HAP-1 (cell line): ENCODE measurements at places on chromosomes 16 and 17.

- DNase-seq, result no peak
Observed at GRCh38 chr17:13154398-13154797, 136.6 kb upstream of the ELAC2 start.

DNA sequence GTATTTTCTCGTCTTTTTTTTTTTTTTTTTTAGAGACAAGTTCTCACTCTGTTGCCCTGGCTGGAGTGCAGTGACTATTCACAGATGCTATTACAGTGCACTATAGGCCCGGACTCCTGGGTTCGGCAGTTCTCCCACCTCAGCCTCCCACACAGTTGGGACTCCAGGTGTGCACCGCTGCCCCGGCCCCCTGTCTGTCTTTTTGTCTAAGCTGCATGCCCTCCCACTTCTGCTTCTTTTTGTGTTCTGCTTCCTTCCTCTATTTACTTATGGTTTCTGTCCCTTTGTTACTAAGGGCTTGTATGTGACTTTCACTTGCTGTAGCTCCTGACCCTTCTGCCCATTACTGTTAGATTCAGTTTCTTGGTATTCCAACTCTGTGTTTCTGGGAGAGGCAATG, 20.5 kb downstream of the SLC7A6 start:
- no peak for DNase-seq

DNA sequence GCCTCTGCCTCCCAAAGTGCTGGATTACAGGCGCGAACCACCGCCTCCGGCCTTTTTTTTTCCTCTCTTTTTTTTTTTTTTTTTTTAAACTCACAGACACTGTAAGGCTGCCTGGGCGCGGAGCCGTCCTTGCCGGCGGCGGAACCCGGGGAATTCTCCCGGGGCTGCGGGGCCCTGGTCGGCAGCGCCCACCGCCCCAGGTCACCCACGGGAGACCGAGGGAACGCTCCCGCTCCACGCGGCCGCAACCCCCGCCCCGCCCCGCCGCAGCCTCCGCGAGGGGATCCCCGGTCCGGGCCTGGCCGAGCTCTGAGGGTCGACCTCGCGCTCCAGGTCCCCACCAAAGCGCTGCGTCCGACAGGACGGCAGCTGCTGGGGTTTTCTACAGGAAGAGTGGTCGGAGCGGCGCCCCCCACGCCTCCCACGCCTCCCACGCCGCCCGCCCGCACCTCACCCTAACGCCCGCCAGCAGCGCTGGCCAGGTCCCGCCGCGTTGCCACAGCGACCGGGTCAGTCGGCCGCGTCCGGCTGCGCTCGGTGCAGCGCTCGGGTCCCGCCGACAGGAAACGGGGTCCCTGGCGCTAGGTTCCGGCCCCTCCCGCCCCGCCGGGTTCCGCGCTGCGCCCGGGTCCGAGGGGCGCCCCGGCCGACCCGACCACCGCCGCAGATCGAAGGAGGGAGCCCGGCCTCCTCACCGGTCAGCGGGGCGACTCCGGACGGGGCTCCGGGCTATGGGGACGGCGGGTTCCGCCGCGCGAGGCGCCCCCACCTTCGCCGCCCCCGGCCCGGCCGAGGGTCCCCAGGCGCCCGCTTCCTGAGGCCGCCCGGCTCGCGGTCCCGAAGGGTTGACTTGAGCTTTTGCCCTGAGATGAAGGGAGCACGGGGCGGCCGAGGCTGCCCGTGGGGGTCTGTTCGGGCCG, at the start of gene CCDC57:
TSS of gene CCDC57 (minus strand) at position 512 of the 920 bp plus-strand sequence. CDS start 10,898 bp downstream, outside the sequence.
- DNase-seq, result peak; percentile 87

- no peak for DNase-seq
Observed at GRCh38 chr17:67836205-67836987, 11.1 kb downstream of the BPTF start.

GRCh38 chr17:19991252-19991885, 13.7 kb upstream of the AKAP10 start:
- peak; percentile 25 for DNase-seq

DNA sequence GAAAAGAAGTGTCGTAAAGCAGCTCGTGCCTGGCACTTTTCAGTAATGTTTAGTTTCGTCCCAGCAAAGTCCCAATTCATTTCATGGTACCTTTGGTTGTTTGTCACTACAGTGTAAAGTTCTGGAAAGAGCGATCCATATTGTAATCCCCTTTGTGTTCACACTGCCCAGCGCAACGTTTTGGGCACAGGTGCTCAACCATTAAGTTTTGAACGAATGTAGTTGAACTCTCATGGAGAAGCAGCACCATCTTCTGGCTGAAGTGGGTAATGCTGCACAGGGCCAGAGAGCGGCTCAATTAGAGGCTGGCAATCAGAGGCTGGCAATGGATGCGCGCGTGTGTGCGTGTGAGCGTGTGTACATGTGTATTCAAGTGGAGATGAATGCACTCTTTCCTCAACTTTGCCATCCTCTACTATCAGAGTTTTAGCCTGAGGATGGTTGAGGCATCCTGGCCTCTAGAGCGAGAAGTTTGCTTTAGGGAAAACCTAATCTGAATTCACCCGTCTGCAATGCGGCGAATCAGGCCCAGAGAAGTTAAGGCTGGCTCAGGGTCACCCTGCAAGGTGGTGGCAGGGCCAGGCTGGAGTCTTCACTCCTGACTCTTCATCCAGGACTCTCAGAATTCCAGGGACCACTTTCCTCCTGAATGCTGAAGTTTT, 29.9 kb downstream of the DYNLL2 start:
- DNase-seq, result peak; percentile 64

- no peak for DNase-seq
Observed at GRCh38 chr16:20939611-20940010, 39.0 kb downstream of the LYRM1 start.

DNA sequence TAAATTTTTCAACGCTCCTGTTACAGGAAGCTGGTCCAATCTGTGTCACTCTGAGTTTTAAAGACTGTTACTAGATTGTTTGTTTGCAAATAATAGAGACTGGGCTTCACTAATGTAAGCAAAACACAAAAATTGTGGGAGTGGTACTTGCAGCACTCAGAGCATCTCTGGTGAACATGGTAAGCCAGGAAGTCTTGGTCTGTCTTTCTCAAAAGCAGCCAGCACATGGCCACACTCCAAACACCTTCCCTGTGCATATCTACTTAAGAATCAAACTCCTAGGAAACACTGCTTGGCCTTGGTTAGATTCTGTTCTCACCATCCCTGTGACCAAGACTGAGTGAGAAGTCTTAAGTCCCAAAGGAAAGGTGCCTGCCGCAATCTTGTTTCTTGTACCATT, 49.7 kb upstream of the SALL1 start:
- DNase-seq, result no peak

- DNase-seq, result no peak
Observed at GRCh38 chr17:17119106-17119505, 76.8 kb downstream of the MPRIP start.

DNA sequence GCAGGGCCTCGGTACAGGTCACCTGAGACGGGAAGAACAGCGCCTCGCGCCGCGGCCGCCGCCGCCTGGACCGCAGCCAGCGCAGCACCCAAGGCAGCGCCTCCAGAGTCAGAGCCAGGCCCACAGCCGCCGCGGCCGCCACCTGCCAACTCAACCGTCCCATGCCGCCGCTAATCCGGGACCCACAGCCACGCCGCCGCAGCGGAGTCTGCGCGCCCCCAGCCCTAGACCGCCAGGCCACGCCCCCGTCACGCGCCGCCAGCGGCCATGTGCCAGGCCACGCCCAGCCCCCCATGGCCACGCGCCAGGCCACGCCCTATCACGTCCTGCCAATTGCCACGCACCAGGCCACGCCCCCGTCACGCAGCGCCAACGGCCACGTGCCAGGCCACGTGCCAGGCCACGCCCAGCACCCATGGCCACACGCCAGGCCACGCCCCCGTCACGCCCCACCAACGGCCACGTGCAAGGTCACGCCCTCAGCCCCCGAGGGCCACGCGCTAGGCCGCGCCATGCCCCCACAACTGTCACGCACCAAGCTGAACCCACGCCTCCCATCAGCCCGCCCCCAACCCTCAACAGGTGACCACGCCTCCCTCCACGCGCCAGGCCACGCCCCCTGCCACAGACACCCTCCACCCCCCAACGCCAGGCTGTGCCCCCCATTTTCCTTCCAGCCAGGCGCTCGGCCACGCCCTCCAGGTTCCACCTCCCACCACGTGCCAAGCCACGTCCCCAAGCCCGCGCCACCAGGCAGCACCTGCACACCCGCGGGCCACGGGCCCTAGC, at the start of gene PLD6:
TSS of gene PLD6 (minus strand) at position 210 of the 789 bp plus-strand sequence. CDS start at position 163, 47 bp downstream.
- DNase-seq, result peak; percentile 99

GRCh38 chr17:76268991-76269981, 4.1 kb downstream of the UBALD2 start:
- DNase-seq, result no peak

DNA sequence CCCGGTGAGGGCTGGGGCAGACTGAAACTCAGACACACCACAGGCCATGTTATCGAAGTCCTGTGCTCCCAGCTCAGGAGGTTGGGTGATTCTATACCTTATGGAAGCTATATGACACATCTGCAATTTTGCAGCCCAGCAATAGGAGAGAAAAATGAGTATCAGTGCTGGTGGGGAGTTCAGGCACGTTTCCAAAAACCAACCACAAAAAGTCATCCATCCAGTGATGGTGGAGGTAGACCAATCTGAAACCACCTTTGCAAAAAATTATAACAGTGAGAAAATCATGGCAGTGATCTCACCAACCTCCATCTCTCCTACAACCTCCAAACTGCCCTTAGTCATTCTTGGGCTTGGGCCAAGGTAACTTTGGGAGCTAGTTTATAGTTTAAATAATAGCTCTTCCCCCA, 327.9 kb downstream of the SLC39A11 start:
- no peak for DNase-seq

GRCh38 chr16:17845031-17845430, 374.3 kb upstream of the XYLT1 start:
- no peak for DNase-seq

DNA sequence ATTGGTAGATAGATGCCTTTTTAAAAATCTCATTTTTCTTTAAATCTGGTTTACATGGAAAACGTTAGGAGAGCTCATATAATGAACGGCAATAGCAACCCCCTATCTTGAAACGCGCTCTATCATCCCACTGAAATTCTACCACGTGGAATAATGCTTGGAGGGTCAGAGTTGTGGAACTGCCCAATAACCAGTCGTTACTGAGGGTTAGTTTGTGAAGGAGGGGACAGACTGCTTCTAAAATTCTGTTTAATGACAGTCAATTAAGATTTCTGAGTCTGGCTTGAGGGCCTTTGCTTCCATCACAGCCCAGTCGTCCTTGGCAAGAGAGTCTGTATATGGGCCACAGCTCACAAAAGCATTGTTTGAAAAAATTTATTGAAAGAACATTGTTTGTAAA, 482 bp downstream of the IRF8 start:
- no peak for DNase-seq

DNA sequence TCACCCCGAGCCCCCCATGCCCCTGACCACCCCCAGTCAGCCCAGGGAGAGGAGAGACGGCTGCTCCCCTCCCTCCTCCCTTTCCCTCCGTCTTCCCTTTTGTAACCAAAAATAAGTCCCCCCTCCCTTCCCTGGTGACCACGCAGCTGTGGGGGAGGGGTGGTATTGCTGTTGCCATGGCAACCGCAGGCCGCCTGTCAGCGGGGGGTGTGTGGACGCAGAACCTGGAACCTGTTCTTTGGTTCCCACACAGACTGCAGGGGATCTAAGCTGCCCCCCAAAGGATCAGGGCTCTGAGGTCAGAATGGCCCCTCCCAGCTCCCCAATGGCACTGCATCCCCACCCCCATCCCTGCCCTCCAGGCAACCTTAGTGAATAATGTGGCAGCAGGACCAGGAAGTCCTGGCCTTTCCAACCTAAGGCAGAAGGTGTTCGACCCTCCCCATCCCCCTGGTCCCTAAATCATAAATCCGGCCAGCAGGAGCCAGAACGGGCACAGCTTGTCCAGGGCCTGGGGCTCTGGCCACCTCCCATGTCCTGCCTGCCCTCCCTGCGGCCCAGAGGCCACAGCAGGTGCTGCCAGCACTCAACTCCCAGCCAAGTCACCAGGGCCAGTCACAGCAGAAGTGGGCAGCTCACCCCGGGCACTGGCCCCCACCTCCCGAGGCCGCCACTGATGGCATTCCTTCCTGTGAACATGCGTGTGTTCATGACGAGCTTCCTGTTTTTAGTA, 12.0 kb downstream of the CA4 start:
- peak; percentile 38 for DNase-seq

DNA sequence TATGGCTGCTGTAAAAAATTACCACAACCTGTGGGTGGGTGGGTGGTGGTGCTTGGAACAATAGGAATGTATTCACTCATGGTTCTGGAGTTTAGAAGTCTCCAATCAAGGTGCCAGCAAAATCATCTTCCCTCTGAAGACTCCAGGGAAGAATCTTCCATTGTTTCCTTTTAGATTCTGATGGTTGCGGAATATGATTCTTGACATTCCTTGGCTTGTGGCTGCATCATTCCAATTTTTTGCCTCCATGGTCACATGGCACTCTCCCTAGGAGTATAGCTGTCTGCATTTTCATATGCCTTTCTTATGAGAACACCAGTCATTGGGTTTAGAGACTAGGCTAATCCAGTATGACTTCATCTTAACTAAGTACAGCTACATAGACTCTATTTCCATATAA, 401.0 kb downstream of the HS3ST3B1 start:
- no peak for DNase-seq

DNA sequence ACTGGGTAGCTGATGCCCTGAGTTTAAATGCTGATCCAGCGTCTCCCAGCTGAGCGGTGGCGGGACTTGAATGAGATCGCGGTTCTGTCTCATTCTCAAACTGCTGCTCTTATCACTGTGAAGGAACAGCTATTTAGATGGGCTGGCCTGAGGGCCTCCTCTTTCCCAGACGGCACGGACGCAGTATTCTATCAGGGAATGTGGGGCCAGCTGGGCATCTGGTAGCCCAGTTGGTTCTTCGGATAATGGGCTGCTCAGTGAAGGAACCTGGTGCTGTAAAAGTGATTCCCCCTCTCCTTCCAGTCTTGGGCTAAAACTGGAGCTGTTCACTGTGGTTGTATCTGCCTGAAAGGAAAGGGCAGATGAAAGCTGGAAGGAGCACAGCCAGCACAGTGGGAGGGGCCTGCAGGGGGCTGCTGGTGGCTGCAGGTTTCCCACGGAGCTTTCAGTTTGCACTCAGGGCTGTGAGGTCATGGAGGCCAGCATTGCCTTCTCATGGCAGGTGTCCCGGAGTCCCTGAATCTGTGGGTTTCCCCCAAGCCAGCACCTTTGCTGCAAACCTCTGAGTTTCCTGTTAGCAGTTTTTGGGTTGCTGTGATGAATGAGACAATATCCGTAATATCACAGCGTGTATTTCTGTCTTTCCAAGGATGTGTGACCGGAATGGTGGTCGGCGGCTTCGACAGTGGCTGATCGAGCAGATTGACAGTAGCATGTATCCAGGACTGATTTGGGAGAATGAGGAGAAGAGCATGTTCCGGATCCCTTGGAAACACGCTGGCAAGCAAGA, 3.6 kb downstream of the IRF8 start:
- no peak for DNase-seq

GRCh38 chr17:17849845-17850373, 13.1 kb upstream of the SREBF1 start:
- peak; percentile 28 for DNase-seq

DNA sequence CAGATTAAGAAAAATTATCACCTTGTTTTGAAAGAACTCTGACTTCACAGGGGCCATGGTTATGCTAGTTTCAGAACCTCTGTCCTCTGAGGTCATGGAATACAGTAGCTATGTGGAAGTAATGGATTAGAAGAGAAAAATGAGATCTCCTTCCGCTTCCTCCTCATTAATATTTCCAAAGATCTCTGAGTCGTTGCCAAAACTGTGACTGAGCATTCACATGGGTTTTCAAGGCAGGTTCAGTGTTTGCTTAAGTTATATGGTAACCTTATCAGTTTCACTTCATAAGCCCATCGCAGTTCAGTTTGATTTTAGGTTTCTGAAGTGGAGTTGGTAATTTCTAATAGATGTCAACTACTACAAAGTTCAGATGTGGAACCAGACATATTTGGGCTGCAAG, 321.2 kb upstream of the SOX9 start:
- DNase-seq, result no peak
